ENCODE measurements at places on chromosomes 1 and 21. TPM values are rescaled to one million over a fixed set of nuclear protein-coding genes. Genes with fewer than 3 reads are reported as not detected.

DNA sequence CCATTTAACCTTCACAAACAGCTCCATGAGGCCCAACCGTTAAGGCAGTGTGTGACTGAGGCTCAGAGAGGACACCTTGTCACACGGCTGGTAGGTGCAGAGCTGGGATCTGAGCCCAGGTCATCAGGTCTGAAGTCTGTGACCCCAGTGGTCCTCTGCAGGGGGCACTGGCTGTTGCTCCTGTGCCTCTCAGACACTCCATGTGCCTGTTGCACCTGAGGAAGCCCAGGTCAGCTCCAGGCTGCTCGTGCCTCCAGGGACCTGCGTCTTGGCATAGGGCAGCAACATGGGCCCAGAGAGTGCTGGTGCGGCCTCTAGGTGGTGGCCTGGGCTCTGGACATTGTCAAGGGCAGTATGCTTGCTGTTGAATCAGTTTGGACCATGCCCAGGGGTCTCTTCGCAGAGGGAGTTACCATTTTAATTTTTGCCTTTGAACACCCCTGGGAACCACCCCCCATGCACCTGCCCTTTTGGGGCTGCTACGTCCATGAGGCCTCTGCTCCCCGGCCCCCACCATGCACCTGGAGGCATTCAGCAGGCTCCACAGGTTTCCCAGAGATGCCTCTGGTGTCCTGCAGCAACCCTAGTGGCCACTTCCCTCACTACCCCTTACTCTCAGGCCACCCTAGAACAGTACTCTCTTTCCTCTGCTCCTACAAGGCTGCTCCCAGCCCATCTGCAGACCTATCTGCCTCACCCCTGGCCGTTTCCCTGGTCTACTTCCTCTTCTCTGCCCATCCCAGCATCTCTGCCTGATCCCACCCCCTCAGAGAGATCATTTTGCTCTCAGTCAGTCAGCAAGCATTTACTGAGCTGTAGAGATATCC is 25.2 kb upstream of the EPS8L3 start:
- peak overlapping the region; percentile 87 for H3K27ac ChIP-seq
- peaks cover 68% of the 10 kb centered on the region for H3K4me1 ChIP-seq
- H3K4me3 ChIP-seq: no peak overlapping the region
- DNase-seq: no peak

GRCh38 chr1:20107796-20108195 is 11.5 kb downstream of the PLA2G2D start:
- no peak overlapping the region for H3K4me3 ChIP-seq
- no peaks in the 10 kb centered on the region for H3K36me3 ChIP-seq
- DNase-seq: no peak
- H3K27me3 ChIP-seq: peaks cover 6% of the 10 kb centered on the region

KCNT2 gene
- total RNA-seq: not detected

PYCR2 gene
- total RNA-seq: 120 TPM

VASH2 gene
- total RNA-seq: 0.12 TPM
